ENCODE measurements at places on chromosomes 16 and 17.

GRCh38 chr16:27978876-27979275 is 84.6 kb downstream of the GSG1L start:
- no peak for DNase-seq

GRCh38 chr17:73210002-73210678 is 17.3 kb downstream of the COG1 start:
- DNase-seq: no peak

DNA sequence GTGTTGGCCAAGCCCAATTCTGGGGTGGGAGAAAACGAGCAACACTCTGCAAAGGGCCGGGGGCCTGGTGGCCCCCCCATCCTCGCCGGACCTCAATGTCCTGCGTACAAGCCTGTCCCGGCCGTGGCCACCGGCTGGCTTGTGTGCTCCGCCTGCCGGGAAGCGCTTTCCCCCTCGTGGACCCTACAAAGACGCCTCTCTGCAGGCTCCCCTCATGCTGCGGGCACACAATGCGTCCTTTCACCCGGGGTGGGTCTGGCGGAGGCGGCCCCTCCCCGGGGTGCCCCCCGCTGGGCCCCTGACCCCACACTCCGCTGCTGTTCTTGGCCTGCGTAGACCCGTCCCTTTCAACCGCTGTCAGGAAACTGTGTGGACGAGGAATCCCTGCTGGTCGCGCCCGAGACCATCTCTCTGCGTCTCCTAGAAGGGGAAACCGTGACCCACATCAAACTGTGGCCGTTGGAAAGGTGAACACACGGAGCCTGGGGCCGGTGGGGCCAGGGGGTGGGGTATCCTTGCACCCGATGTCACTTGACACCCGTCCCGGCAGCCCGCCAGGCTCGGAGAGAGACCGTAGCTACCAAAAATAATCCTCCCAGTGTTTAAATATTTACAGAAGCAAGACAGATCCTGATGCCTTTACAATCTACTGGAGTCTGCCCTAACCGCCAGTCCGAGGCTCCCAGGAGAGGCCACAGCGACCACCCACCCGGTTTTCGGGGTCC is 43.6 kb downstream of the TBC1D16 start:
- peak; percentile 43 for DNase-seq

DNA sequence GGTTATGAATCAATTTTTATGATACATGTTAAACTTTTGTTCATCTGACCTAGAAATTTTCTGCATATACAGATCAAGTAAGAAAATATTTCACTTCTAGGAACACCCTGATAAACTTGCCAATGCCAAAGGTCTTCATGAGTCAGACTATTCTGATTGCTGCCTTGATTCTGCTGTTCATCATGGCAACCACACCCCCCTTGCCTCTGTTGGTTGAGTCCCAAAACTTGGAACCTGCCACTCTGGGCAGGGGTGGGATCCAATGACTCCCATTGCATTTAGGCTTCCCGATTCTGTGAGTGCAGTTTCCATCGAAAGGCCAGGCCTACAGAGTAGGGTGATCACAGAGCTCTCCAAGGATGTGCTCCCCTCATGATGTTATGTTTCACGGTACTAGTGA is 15.8 kb upstream of the TENT4B start:
- DNase-seq: no peak

- no peak for DNase-seq
Observed at GRCh38 chr17:33776903-33777302, 478.2 kb upstream of the CCL2 start.

- DNase-seq: no peak
Observed at GRCh38 chr17:76685366-76685765, 25.4 kb downstream of the MXRA7 start.

DNA sequence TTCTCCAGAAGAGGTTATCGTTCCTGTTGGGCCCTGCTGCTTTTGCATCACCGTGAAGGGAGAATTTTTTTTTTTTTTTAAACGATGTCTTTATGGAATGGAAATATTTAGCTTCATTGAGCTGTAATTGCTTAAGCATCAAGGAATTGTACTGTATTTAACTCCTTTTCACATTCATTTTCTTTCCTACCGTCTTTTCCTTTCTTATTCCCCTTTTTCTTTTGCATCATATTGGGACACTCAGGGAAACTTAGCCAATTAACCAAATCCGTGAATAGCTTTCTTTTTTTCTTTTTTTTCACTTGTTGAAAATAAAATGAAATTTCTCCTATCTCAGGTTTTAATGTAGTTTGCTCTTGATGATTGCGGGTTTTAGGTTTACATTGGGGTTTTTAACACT is 1.5 kb downstream of the TNRC6A start:
- no peak for DNase-seq

DNA sequence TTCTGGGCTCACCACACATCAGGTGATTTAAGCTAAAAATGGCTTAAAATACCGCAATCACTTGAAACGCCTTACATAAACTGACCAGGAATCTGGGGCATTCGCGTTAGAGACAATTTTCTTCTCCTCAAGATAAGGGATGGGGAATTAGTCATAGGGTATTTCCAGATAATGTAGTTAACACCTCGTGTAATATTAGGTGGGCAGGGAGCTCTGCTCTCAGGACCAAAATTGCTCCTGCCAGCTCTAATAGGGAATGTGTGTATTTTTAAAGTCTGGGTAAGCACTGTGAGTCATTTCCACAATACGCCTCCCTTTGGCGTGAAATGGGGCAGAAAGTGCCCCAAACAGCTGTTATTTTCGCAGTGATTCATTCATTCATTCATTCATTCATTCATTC is 408.6 kb downstream of the MAF start:
- DNase-seq: no peak

DNA sequence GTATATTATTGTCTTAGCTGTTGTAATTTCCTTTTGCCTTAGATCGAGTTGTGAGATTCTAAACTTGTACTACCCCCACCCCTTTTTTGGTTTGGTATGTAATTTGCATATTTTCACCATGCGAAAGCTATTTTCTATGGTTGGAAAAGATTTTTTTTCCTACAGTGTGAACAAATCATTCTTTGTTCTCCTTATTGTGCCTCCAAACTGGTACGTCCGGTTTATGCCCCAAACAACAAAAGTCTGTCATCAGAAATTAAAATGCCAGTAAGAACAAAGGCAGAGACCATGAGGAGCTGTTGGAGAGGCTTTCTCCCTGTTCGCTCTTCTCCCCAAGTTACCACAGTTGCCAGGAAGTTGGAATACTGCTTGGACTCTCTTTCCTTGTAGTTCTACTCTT is 66.1 kb downstream of the BCAS3 start:
- peak; percentile 71 for DNase-seq

All from fibroblast of skin of right biceps (primary cell).